ENCODE measurements at places on chromosomes 7 and 10.

DNA sequence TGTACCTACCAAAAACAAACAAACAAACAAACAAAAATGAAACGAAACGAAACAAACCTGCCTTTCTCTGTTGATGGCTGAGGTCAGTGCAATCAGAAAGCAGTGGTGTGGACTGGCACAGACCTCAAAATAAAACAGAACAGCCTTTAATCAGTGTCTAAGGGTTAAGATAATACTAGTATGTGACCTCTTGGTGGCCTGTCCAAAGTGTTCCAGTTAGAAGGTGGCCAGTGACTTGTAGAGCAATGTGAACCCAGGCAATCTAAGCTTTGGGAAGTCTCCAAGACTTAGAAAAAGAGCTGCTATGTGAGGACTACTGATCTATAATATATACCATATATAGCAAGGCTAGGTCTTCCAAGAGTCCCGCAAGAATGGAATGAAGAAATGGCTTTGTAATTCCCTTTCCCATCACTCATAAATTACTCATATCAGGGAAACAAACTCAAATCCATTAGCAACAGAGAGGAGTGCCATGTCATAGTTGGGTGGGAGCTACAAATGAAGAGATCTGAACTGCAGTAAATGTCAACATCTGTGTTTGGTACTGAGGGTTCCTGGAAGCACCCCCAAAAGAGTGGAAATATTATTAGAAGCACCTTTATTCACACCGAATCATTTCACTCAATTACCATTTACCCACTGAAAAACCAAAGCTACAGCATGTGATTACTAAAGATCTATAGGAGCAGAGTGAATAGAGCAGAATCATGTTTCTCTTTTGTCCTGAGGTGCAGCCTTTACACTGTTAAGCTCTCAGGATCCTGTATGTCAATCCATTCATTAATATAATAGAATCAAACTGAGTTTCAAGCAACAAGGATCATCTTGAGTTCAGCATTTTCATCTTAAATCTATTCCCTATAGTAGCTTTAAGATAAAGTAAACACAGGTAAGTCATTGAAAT, 28.0 kb downstream of the ABLIM1 start:
- no peak for DNase-seq

- no peak for DNase-seq
Observed at GRCh38 chr10:26739071-26739631, 41.6 kb downstream of the PDSS1 start.

GRCh38 chr7:118615-119391, 73.6 kb upstream of the FAM20C start:
- DNase-seq = no peak

DNA sequence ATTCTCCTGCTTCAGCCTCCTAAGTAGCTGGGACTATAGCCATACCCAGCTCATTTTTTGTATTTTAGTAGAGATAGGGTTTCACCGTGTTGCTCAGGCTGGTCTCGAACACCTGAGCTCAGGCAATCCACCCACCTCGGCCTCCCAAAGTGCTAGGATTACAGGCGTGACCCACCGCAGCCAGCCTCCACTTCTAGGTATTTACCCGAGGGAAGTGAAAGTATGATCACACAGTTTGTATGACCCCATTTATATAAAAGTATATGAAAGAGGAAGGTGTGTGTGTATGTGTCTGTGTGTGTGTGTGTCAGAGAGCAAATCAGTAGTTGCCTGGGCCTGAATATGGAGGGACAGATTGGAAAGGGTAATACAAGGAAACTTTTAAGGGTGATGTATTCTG, 2.0 kb upstream of the PURB start:
- no peak for DNase-seq

- DNase-seq = no peak
Observed at GRCh38 chr7:137689761-137690160, 157.0 kb downstream of the DGKI start.
